Stimulated activated CD8-positive, alpha-beta memory T cell treated with anti-CD3 and anti-CD28 coated beads, Interleukin-4, amount 100 ng/mL, for 24 hours (primary cell): ENCODE measurements at places on chromosomes 5 and 9.

- no peak for DNase-seq
These were observed 20.2 kb downstream of the SNX18 start for GRCh38 chr5:54537725-54538124.

DNA sequence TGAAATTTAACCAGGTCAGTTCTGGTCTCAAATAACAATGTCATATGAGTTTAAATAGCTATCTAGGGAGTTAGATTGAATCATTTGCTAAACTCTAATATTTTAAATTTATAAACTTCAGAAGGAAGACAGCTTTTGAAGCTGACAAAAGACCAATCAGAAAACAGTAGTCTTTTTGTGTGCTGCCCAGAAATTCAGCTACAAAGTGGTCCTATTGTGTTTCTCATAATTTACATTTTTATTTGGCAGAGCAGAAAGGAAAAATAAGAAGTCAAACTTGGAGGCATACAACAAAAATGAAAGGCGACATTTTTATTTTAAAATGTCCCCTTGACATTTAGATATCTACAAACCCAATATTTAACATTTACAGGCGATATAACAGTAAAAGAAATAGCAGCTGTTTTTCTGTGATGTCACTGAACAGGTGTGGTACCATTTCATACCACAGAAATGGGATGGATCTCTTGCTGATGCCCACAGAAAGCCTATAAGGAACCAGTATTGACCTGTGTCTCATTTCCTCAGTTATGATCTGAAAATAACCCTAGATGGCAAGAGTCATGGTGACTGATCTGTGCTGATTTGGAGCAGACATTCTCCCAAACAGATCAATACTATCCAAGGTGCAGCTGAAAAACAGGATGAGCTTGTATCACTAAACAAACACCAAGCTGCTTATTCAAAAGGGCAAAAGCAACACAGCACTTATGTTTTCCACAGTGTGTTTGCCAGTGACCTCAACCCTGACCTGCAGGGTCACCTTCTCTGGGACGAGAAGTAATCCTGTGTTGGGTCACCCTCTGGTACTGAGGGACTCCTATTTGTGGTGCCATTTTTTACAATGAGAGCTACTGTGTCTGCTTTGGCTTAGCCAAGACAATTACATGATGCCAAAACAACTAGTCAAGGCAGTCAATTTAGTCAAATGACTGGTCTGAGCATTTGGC lies 3.6 kb upstream of the FST start:
- DNase-seq = no peak

DNA sequence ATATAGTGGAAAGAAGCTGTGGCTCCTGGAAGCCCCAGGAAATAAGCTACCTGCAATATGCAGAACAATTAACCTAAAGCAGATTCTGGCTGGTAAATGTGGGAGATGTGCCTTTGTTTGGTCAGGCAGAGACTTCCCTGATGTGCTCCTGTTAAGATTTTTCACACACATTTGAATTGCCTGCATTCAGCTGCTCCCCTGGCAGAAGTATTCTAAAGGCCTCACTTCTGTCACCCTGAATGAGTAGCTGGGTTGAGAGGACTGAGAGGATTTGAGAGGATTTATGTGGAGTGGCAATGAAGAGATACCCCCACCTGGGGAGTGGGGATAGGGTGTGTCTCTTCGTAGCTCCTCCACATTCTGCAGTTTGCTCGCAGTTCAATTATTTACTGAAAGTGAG lies 130.5 kb downstream of the ST8SIA4 start:
- DNase-seq = no peak

- DNase-seq = no peak
These were observed 120.3 kb downstream of the CDC42SE2 start for GRCh38 chr5:131384173-131384572.

- no peak for DNase-seq
These were observed 314.7 kb downstream of the PRR16 start for GRCh38 chr5:120778491-120779484.

- no peak for DNase-seq
These were observed 484 bp downstream of the GFM2 start for GRCh38 chr5:74766418-74766848.

DNA sequence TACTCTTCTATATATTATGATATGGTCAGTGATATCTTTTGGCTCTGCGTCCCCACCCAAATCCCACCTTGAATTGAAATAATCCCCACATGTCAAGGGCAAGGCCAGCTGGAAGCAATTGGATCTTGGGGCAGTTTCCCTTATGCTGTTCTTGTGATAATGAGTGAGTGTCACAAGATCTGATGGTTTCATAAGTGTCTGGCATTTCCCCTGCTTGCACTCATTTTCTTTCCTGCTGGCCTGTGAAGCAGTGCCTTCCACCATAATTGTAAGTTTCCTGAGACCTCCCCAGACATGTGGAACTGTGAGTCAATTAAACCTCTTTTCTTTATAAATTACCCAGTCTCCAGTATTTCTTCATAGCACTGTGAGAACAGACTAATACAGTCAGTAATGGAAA lies 45.0 kb upstream of the TNC start:
- DNase-seq = no peak

GRCh38 chr5:178899289-178899688 lies 3.6 kb downstream of the ZFP2 start:
- no peak for DNase-seq

- no peak for DNase-seq
These were observed 27.0 kb upstream of the PRRC2B start for GRCh38 chr9:131366761-131367401.

GRCh38 chr9:34662526-34663302 lies at the start of gene CCL27:
Gene CCL27 (minus strand): TSS chr9:34662657. CDS start chr9:34662633, 24 bp downstream.
- no peak for DNase-seq

DNA sequence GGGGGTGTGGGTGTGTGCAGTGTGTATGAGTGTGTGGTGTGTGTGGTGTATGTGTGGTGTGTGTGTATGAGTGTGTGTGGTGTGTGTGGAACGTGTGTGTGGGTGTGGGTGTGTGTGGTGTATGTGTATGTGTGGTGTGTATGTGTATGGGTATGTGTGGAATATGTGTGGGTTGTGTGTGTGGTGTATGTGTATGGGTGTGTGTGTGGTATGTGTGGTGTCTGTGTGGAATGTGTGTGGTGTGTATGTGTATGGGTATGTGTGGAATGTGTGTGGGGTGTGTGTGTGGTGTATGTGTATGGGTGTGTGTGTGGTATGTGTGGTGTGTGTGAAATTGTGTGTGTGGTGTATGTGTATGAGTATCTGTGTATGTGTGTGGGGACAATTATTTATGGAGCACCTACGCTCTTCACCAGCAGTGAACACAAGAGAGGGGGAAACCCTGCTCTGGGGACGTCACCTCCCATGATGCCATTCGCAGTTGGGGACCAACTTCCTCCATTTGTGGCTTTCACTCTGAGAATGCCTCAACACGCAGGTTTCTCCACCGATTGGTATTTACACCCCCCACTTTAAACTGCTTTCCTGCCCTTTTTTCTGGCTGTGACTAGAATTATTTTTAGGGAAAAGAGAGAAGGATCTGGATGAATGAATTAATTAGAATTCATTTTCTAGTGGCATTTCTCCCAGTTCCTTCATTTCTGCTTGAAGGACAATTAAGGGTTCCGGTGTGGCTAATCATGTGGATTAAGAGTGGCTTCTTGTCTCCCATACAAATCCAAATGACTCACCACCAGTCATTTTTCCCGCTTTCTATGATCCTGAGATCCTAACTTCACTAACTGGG lies 238.1 kb downstream of the ROR2 start:
- DNase-seq = peak; percentile 55

- no peak for DNase-seq
These were observed 89.9 kb downstream of the HSPA4 start for GRCh38 chr5:133141746-133142145.

DNA sequence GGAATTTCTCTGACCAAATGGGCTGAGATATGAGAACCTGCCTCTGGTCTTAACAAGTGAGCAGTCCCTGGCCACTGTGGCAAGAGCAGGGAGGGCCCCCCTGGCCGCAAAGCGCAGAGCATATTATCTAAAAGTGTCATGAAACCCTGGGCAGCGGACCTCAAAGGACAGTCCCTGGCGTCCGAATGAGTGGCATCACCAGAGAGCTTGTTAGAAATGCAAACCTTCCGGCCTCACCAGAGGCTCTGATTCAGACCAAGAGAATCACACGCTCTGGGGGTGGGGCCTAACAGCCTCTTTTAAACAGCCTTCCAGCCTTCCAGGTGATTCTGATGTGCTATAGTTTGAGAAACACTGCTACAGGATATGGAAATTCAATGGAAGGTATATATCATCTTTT lies 10.9 kb downstream of the PTPN3 start:
- no peak for DNase-seq

DNA sequence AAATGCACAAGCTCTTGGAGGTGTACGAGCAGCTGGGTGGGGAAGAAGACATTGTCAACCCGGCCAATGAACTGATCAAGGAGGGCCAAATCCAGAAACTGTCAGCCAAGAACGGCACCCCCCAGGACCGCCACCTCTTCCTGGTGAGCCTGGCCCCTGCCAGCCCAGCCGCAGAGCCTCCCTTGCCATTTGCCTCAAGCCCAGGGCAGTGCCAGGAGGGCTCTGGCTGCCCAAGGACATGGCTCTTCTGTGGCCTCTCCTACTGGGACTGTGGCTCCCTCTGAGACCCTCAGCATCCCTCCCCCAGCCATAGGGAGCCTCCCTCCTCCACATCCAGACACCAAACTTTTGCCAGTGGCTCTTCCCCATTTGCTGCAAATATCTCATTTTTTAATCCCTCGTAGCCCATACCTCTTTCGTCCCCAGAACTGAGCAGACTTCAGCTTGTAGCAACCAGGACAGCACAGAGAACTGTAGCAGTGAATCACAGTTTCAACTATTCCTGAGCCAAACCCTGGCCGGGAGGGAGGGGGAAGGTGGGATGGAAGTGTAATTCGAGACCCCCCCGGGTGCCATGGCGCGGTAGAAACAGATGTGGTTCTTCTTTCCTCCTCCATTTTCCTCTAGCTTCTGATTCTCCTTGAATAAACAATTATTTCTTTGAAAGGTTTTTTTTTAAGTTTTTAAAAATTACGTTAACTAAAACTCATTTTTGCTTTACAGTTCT lies 44.5 kb upstream of the SUSD3 start:
- DNase-seq = no peak

DNA sequence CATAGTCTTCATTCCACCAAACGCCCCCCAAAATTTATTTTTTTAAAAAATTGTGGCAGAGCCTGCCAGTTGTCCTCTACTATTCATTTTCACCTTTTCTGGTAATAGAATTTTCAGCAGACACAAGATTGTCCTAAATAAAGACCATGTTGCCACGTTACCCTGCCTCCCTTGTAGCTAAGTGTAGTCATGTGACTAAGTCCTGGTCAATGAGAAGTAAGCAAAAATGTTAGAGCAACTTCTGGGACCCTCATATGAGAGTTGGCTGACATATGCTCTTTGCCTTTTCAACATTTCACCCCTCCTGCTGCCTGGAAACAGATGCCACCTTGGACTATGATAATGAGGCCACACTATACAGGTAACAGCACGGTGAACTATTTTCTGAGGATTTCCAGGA lies 203.1 kb downstream of the PIK3R1 start:
- no peak for DNase-seq

GRCh38 chr5:83368319-83368718 lies 103.2 kb upstream of the VCAN start:
- DNase-seq = no peak

DNA sequence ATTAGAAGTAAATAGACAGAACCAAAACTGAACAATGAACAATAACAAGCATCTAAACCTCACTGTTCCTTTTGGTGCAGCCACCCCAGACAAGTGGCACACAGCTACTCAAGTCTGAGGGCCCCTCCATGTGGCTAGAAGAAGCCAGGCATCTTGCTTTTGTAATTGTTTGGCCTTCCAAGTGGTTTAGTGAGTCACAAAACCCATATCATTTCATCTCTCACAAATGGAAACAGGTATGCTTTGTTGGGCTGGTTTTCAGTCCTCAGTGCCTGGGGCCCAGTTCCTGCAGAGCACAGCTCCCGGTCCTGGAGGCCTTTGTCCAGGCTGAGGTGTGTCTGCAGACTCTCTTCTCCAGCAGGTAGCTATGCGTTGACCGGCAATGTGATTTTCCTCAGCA lies 16.7 kb downstream of the PRLR start:
- no peak for DNase-seq

DNA sequence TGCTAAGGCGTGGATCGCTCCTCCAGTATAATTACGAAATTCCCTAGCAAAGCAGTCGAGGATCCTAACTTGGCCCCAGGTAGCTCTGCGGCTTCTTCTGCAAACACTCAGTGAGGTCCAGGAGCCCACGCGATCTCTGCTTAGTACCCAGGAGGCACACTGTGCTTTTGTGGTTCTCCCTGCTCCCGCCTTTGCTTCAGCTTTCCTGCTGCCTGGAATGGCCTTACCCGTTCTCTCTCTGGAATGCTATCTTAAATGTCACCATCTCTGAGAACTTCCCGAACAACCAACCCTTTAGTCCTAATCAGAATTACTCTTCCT lies 639 bp downstream of the INVS start:
- DNase-seq = no peak
